ENCODE measurements at places on chromosomes 4 and X.

DNA sequence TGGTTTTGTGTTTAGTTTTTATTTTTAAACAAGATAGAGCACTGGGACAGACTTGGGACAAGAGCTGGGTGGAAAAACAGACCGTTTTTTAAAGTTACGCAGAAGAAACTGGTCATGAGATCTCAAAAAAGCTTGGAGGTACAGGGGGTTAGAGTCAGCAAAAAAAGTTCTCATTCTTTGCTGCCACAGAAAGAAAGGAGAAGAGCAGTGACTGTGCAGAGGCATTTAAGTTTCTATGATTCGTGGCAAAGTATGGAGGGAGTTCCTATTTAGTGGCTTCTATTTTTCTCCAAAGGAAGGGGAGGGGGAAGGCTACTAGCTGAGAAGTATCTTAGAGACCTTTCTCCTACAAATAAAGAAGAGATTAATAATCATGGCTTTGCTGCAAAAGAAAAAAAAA, 68.3 kb downstream of the MANBA start:
- no peak for DNase-seq

DNA sequence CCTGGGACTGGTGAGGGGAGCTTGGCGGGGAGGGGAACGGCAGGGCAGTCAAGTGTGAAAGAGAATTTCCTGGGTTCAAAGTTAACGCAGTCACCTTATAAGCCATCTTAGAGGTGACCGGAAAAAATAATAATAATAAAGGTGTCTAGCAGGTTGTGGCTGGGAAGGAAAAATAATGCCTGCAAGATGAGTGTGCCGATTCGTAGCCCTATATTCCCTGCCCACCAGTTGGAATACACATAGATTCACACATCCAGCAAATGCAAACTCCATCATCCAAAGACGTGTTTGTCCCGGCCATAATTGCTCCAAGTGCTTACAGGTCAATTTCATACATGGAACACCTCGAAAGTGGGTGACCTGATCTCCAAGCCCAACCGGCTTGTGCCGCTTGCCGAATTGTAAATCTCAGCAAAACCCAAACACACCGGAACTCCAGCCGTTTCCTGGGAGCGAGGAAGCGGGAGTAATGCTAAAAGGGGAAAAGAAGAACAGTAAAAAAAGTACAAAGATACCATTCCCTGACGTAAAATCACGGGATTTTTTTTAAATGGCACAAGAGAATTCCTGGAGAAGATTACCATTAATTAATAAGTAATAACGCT, 1.3 kb upstream of the FAT1 start:
- DNase-seq, result no peak

GRCh38 chr4:46277165-46277951, 112.6 kb downstream of the GABRA2 start:
- DNase-seq, result no peak

DNA sequence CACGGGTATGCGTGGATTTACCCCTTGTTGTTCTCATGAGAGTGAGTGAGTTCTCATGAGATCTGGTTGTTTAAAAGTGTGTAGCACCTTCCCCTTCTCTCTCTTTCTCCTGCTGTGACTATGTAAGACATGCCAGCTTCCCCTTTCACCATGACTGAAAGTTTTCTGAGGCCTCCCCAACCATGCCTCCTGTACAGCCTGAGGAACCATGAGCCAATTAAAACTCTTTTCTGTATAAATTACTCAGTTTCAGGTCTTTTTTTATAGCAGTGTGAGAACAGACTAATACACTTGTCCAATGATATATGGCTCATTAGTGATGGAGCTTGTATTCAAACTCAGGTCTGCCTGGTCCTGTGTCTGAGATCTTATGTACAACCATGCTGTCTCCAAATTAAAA, 28.5 kb upstream of the RTL3 start:
- DNase-seq, result no peak

- DNase-seq, result no peak
Measured at GRCh38 chr4:155487210-155487609, 110.4 kb upstream of the MAP9 start.

DNA sequence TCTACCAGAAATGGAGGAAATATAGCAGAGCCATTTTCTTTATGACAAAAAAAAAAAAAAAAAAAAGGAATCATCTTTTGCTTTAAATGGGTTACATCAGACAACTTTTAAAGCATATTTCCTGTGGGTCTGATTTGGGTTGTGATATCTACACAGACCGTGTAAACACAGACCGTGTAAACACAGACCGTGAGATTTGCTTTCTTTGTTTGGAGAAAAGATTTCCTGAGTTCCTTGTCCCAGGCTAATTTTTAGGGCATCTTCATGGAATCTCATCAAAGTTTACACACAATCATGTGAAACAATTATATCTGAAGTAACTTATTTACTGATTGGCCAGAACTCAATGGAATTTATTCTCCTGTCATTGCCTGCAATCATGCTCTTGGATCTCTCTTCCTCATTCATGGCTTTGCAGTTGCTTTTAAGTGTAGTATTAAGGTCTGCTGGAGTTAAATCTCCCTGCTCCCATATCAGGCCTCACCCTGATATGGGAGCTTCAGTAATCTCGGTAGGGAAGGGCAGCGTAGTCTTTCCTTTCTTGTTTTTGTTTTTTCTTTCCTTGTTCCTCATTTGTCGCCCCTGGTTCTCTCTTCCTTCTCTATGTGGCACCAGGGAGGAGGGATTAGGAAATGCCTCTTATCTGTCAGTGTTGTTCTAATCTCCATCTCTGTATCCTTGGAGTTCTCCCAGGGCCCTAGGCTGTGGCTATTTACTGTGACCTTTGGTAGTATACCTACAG, 248.6 kb upstream of the JADE1 start:
- no peak for DNase-seq

- DNase-seq, result no peak
Measured at GRCh38 chr4:54525602-54526001, 132.2 kb upstream of the KIT start.

GRCh38 chr4:89316931-89317366, 9.3 kb upstream of the GPRIN3 start:
- peak; percentile 91 for DNase-seq

DNA sequence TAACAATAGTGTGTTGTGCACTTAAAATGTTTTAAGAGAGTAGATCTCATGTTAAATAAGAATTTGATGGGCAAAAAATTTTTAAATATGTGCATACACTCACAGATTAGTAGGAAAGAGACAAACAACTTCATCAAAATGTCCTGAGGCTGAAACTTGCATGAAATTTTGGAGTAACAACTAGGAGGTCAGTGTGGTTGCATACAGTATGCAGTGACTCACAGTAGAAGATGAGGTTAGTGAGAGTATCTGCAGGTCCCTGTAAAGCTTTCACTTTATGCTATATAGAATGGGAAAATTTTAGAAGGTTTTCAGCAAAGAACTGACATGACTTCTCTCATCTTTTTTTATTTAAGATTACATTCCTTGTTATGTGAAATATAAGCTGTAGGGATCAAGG, 453.1 kb upstream of the KLHL4 start:
- DNase-seq, result no peak

GRCh38 chr4:140719022-140719421, 37.2 kb downstream of the TBC1D9 start:
- DNase-seq, result no peak

GRCh38 chr4:172785613-172786012, 383.0 kb upstream of the GALNT7 start:
- no peak for DNase-seq

- no peak for DNase-seq
Measured at GRCh38 chr4:168871632-168872031, 138.4 kb downstream of the CBR4 start.

GRCh38 chrX:138127314-138127713, 561.4 kb downstream of the ZIC3 start:
- DNase-seq, result no peak

DNA sequence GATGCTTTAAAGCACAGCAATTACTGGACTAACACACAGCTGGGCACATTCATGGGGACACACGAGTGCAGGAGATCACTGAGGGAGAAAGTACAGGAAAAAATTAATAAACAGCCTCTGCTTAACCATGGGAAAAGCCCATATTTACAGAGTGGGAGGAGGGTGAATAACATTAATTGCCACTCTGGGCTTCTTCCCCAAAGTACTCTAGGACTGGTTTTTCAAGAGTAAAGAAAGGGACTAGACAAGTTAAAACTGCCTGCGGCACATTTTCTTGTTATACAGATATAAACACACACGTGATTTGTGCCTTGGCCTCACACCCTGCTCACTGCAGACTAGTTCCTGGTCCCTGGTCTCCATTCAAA, 179.7 kb upstream of the TET2 start:
- no peak for DNase-seq

- no peak for DNase-seq
Measured at GRCh38 chr4:182876427-182876826, 40.8 kb downstream of the DCTD start.

DNA sequence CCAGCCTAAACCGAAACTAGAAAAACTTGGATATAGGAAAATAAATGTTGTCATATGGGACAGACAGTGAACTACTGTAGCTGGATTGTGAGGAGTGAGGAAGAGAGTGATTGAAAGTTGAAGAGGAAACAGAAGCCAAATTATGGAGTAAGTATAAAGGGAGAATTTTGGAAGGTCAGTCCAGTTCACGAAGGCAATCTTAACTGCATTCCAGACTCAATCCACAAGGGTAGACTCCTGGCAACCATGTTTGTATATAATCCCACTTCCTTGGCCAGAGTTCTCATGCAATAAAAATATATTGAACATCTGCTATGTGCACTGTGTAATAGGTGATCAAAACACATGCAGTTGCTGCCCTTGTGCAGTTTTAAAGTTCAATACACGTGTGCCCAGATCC, 58.6 kb upstream of the CAMK2D start:
- no peak for DNase-seq

DNA sequence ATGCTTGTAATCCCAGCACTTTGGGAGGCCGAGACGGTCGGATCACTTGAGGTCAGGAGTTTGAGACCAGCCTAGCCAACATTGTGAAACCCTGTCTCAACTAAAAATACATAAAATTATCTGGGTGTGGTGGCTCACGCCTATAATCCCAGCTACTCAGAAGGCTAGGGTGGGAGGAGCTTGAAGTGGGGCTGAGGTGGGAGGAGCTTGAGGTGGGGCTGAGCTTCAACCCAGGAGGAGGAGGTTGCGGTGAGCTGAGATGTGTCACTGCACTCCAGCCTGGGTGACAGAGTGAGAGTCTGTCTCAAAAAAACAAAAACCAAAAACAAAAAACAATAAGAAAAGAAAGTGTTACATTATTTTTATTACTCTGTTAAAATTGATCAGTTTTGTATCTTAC, 1164.4 kb upstream of the IGFBP7 start:
- no peak for DNase-seq

- no peak for DNase-seq
Measured at GRCh38 chrX:102138064-102138463, 4.2 kb downstream of the TCEAL6 start.

- no peak for DNase-seq
Measured at GRCh38 chrX:107940095-107940494, 42.1 kb downstream of the TEX13B start.

GRCh38 chrX:2710041-2710840, 19.1 kb downstream of the CD99 start:
- DNase-seq, result peak; percentile 87

All from CD4-positive, alpha-beta T cell treated with Interleukin-4 for 4 hours (primary cell).